Activated T-helper 1 cell treated with anti-CD3 and anti-CD28 coated beads, Interleukin-12 subunit alpha, Interleukin-12 subunit beta, Interleukin-2, Interleukin-4 antibody, amounts not matched to agents 30 ng/mL and 10 ng/mL and 1 ng/mL, durations not matched to agents 14 hours and 24 hours and 36 hours (primary cell): ENCODE measurements at places on chromosomes 7 and 10. TPM values are rescaled to one million over a fixed set of nuclear protein-coding genes. Genes with fewer than 3 reads are reported as not detected.

AKR1C4 gene
- not detected in 2 replicates for total RNA-seq

LEP gene
- not detected in 2 replicates for total RNA-seq

SLC13A1 gene
- total RNA-seq = 0.05 TPM in 1 of 2 replicates, not detected in the other

UCN3 gene
- not detected in 2 replicates for total RNA-seq

AGBL3 gene
- total RNA-seq = 1.5 and 1.9 TPM in 2 replicates

FAM185A gene
- 9.1 and 10.7 TPM in 2 replicates for total RNA-seq

LDB3 gene
- total RNA-seq = 0.10 TPM in 1 of 2 replicates, not detected in the other

TMUB1 gene
- 55.3 and 63.4 TPM in 2 replicates for total RNA-seq

FRMPD2 gene
- total RNA-seq = not detected in 2 replicates

RINT1 gene
- 21.9 and 32.5 TPM in 2 replicates for total RNA-seq

TRIM56 gene
- 41.2 and 45.7 TPM in 2 replicates for total RNA-seq

GATA3 gene
- 79.5 TPM in 2 replicates for total RNA-seq

ANKRD61 gene
- total RNA-seq = 0.44 and 0.56 TPM in 2 replicates

ADRA2A gene
- total RNA-seq = not detected in 2 replicates

ZFYVE27 gene
- total RNA-seq = 41.7 and 42.5 TPM in 2 replicates

OSBPL3 gene
- total RNA-seq = 90.6 and 101 TPM in 2 replicates

PRKCQ gene
- total RNA-seq = 45.9 and 50.4 TPM in 2 replicates

NAT16 gene
- total RNA-seq = 0.08 TPM in 1 of 2 replicates, not detected in the other

AP4M1 gene
- total RNA-seq = 12.3 and 15.9 TPM in 2 replicates

GFRA1 gene
- not detected in 2 replicates for total RNA-seq

FBXL13 gene
- 0.34 and 0.54 TPM in 2 replicates for total RNA-seq

TMEM176B gene
- total RNA-seq = not detected in 2 replicates

A1CF gene
- not detected in 2 replicates for total RNA-seq

CALHM3 gene
- total RNA-seq = not detected in 2 replicates

PVRIG gene
- total RNA-seq = 30.5 and 31.2 TPM in 2 replicates
